Right ventricle myocardium inferior (tissue), 1 donor: ENCODE measurements at places on chromosomes 5 and 9.

- DNase-seq = no peak
Observed at GRCh38 chr9:13721481-13722235, 442.2 kb upstream of the MPDZ start.

DNA sequence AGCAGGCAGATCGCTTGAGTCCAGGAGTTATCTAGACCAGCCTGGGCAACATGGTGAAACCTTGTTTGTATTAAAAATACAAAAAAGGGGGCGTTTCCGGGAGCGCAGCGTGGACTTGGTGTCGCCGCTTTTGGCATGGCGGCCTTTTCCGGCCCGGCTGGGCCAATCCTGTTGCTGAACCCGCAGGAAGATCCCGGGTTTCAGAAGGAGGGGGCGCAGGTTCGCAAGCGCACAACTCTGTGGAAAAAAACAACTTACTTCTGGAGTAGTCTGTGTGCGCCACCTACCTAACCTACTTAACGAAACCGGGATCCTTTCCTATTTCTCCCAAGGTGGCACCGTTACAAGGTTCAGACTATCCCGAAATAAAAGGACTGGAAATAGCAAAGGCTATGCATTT lies 198.6 kb downstream of the MSX2 start:
- no peak for DNase-seq

DNA sequence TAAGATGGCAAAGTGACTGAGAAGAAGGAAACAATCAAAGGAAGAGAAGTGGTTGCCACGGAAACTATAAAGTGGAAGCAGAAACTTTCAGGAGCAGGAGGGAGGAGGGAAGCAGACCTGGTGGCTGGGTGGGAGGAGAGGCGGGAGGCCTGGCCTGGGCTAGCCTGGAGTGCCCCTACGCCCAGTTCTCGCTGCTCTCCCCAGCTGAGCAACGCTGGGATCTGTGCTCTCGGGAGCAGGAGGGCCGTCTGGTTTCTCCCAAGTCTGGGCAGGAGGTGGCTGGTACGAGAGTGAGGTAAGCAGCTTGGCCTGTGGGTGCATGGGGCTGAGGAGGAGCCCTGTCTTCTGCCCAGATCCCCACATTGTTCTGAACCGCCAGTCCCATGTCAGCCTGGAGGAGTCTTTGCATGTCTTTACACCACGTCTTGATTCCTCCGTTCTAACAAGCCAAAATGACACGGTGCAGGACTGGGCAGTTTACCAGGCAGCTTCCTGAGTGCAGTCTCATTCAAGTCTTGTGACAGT lies 15.0 kb upstream of the DAB2IP start:
- DNase-seq = no peak

DNA sequence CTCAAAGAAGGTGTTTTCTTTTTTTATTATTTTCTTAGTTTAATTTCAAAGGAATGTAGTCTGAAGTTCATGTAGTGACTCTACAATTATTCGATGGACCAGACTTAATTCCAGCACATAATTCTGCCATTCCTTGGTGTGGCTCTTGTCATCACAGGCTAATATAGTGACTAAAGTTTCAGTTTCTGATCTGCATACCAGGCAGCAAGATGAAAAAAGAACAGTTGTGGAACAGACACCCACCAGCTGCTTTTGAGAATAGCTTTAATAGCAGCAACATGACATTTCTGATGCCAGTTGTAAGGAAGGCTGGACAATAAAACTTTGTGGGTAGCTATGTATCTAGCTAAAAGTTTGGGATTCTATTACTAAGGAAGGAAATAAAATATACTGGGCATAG lies 676.3 kb upstream of the GRAMD2B start:
- DNase-seq = no peak

GRCh38 chr5:147704544-147704943 lies 78.0 kb downstream of the JAKMIP2 start:
- DNase-seq = no peak

DNA sequence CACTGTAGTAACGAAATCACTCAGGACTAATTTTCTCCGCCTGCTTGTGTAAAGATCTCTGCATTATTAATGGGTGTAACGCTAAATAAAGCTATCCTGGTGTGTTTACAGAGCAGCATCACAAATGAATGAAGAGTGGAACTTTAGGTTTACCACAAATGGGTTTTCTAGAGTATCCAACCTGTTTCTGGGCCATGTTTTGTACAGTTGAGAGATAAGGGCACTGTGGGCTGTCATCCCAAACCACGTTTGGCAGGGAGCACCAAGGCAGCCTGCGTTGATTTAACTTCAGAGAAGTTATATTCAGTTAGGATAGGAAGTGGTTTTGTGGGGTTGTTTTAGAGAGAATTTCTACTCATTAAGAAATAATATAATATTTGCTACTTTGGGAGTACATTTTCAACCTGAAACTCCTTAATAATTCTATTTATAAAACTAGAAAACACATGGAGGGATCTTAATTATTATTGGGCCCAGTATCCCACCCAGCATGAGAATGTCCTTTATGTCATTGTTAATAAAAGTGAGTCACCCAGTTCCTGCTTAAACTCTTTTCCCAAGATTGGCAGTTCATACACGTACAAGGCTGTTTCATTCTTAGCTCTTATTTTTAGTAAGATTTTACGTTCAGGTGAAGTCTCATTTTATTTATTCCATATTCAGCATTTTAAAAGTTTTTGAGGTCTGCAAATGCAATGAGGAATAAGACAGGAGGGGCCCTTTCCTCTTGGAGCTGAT lies 8.0 kb downstream of the KCNN2 start:
- DNase-seq = no peak
